ENCODE measurements at places on chromosomes 5 and 9. TPM values are rescaled to one million over a fixed set of nuclear protein-coding genes. Genes with fewer than 3 reads are reported as not detected.

- DNase-seq = no peak
These were observed 8.9 kb downstream of the LARS1 start for GRCh38 chr5:146173597-146173996.

Gene C1QTNF2
- total RNA-seq = 0.23 TPM

Gene ATP6V1G1
- 181 TPM for total RNA-seq

DNA sequence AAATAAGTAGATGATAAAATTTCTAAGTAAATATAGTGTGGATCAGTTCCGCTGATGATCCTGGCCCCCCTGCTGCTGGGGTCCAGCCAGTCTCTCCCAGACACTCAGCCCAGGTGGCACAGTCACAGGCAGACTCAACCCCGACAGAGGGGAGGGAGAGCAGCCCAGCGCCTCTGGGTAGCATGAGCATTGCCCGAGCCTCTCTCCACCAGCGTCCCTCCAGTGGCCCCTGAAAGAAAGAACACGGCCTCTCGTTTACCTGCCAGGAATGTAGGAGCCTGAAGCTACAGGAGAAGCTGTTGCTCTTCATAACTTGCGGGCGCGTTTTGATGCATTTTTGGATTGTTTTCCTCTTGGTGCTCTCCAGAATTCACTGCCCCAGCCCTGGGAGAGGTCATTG is 68.8 kb upstream of the ICE1 start:
- DNase-seq = no peak

DNA sequence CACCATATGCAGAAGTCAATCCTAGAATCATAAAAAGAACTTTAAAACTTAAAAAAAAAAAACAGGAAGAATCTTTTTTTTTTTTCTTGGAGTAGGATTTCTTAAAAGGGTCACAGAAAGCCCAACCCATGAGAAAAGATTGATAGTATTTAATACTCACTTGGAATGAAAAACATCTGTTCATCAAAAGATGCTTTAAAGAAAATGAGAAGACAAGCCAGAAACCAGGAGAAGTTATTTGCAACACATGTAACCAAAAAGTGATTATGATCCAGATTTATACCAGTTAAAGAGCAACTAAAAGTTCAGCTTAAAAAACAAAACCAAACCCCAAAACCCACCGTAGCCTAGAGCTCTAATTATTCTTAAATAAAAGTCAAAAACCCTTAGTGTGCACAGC is 69.3 kb downstream of the TLE4 start:
- DNase-seq = no peak

Gene C5orf52
- not detected for total RNA-seq

GRCh38 chr9:78130004-78130403 is 98.4 kb upstream of the GNAQ start:
- DNase-seq = no peak

GRCh38 chr5:143775258-143775657 is 36.7 kb upstream of the HMHB1 start:
- no peak for DNase-seq

- peak; percentile 7 for DNase-seq
These were observed 48.6 kb downstream of the HRH2 start for GRCh38 chr5:175706499-175706898.

- no peak for DNase-seq
These were observed 9.0 kb downstream of the CDX1 start for GRCh38 chr5:150175536-150175935.

- DNase-seq = no peak
These were observed 49.1 kb downstream of the MTREX start for GRCh38 chr5:55356896-55357295.

GRCh38 chr5:75886706-75887105 is 169.5 kb upstream of the POC5 start:
- DNase-seq = no peak

DNA sequence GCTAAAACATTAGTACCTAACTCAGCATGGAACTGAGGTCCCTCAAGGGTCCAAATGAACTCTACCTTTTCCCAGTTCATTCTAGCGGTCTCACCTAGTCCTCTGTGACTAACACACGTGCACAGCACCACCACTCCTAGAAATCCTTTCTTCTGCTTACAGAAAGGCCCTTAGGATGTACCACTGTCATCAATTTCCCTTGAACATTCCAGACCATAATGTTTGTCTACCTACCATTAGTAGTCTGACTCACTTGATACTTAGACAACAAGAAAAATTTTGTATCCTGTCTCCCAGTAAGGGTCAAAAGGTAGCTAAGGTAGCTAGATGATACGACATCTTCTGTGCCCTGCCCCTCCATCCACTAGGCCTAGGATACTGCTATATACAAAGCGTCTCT is 166.6 kb downstream of the TSSK1B start:
- DNase-seq = no peak

DNA sequence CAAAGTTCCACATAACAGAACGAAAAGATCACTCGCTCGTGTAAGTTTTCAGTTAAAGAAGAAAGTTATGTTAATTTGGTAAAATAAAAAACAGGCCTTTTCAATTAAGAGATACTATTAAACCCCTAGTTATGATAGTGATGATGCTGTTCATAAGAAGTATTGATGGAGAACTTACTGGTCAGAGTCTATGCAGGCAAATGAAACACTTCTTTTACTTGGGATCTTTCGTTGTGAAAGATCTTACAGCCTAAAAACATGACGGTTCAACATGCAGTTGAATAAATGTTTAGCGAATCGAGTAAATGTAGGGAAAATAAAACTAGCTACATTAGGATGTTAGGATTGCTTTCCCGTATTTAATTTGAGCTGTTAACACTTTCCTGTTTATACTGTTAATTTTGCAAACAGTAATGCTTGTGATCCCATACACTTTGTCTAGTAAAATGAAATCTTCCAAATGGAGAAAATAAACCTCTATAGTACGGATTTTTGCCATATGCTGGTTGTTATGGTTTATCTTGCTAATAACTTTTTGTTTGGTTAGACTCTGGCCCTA is 2.0 kb downstream of the RHOBTB3 start:
- DNase-seq = no peak

Gene ZNF608
- 11.3 TPM for total RNA-seq

GRCh38 chr9:127105805-127106465 is 16.5 kb downstream of the ANGPTL2 start:
- no peak for DNase-seq

DNA sequence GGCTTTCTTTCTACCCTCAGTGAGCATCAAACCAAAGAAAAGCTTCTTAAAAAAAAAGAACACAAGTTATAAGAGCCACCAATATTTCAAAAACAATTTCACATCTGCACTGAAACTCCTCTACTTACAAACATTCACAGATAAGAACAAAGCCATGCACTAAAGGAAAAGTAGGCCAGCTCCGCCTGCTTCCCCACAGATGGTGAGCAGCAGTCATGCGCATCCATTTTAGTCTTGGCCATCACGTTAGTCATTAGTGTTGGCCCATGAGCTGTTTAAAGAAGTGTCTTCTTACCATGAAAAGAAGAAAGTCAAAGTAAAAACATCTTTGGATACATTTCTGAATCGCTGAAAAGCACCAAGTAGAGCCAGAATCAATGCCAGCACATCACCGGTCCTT is 40.0 kb upstream of the SMIM23 start:
- DNase-seq = no peak

- no peak for DNase-seq
These were observed 243.0 kb upstream of the PTGER4 start for GRCh38 chr5:40436535-40437237.

Gene SLC34A1
- total RNA-seq = not detected

Gene TMEM174
- total RNA-seq = not detected

DNA sequence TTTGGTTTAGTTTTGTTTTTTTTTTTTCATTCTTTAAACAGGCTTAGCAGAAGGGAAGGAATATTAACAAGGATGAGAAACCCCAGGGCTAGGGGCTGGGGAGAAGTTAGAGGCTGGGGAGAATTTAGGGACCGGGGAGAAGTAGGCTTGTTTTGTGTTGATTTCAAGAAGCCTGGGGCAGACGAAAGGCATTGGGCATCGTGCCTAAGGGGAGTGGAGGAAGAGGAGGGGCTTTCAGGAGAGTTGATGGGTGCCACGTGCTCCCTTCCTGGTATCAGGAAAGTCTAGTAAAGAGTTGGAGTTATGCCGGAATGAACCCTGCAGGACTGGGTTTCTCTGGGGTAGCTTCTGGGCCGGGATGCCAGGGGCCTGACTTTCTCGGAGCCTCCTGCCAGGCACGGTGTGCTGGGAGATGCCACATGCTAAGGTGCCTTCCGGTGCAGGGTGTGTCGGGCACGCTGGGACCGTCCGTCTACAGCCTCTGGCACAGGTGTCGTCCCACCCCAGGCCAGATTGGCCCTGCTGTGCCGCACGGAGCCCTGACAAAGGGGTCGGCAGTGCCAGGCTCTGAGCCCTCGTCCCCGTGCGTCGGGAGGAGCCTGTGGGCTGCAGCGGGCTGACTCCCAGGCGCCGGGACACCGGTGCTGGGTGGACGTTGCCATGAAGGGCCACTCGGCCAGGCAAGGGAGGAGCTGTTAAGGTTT is 159.9 kb downstream of the OLFM1 start:
- no peak for DNase-seq

DNA sequence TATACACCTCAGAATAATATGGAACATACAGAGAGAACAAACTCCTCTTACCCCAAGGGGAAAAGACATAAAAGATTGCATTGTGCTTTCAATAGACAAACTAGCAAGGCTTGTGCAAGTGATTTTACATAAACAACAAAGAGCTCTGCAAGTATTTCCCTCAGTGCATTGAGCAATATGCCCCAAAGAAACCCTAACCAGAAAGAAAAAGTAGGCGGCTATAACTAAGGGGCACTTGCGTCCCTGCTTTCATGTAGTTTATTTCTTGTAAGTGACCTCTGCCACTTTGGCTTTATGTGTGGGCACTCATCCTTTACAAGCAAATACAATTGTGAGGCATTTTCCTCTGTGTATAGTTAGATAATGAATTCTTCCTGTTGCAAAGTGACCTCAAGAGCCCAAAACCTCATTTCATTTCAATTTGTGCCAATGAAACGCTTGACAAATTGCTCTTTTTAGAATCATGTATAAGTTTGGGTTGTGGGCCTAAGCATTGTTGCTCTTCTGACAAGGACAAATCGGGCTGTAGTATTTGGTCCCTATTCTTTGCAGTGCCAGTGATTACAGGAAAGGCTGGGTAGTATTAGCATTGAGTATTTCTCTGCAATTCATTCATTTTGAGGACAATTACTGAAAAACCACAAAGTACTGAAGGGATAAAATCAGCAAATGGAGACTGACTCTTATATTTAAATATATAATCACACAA is 282.2 kb downstream of the DTWD2 start:
- DNase-seq = no peak

GRCh38 chr9:134518004-134518606 is 123.5 kb upstream of the COL5A1 start:
- DNase-seq = peak; percentile 80

Gene FGF1
- 2.5 TPM for total RNA-seq

Gene ATG12
- total RNA-seq = 26.0 TPM
